T-helper 17 cell (primary cell): ENCODE measurements at places on chromosomes 5 and 9. TPM values are rescaled to one million over a fixed set of nuclear protein-coding genes. Genes with fewer than 3 reads are reported as not detected.

The FBXL7 gene
- total RNA-seq = not detected

The SPATA31C1 gene
- total RNA-seq = not detected

The KLHL3 gene
- total RNA-seq = 24.6 TPM

DNA sequence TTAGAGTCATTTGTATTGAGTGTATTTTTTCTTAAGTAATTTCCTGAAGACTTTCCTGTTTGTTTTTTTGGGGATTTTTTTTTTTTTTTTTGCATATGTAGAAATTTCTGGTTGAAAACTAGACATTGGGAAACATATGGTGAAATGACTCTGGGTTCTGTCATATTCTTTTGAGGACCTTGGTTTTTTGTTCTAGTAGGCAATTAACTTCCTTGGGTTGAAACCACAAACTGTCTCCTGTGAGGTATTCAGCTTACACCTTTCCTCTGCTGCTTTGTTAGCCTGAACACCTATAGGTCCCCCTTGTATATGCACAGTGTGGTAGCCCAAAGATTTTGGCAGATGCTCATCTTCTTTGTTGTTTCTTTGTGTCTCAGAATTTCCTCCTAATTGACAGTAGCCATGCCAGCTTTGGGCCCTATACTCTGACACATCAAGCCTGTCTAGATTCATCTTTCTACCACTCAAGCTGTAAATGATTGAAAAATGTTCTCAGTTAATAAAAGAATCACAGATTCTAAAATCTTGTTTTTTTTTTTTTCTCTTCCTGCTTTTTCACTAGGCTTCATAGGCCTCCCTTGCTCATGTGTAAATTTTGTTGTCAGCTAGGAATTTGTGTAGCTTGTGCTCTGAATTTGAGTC, 140.6 kb downstream of the COMMD10 start:
- DNase-seq = no peak
- H3K27me3 ChIP-seq = no peaks in the 10 kb centered on the region
- peaks cover 2% of the 10 kb centered on the region for H3K36me3 ChIP-seq
- H3K27ac ChIP-seq = no peak overlapping the region

DNA sequence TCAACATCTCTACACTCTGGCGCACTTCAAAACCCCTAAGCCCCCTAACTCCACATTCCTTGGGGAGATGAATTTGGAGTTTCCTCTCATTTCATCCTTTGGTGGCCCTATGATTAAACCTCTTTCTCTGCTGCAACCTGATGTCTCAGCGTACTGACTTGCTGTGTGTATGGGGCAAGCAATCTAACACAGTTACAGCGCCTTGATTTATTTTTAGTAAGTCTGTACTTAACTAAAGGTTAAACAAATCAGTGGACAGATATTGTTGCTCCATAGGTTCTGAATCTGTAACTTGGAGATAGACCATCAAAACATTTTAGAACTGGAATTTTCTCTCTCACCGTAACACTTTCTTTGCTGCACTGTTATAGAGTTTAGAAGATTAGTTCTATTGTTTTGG, 452.8 kb downstream of the IRX1 start:
- no peak overlapping the region for H3K4me3 ChIP-seq
- no peak overlapping the region for H3K27ac ChIP-seq
- H3K27me3 ChIP-seq = no peaks in the 10 kb centered on the region
- no peaks in the 10 kb centered on the region for H3K36me3 ChIP-seq
- no peaks in the 10 kb centered on the region for H3K4me1 ChIP-seq

DNA sequence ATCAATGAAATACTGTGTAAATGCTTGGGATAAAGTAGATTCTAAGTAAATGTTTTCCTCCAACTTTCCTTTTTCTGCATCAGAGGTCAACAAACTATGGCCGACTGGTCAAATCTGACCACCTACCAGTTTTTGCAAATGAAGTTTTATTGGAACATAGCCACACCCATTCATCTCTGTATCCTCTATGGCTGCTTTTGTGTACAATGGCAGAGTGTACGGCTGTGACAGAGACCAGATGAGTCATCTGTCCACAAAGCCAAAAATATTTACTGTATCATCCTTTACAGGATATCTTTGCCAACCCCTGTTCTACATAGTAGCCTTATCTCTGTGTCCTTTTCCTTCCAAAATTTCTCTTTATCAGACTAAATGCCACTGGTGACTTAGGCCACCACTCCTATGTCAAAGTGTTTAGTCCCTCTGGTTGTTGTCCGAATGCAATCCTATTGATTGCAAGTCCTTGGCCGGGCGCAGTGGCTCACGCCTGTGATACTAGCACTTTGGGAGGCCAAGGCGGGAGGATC, 218.4 kb upstream of the KLF4 start:
- DNase-seq = no peak
- H3K4me1 ChIP-seq = no peaks in the 10 kb centered on the region
- H3K27ac ChIP-seq = no peak overlapping the region
- no peaks in the 10 kb centered on the region for H3K36me3 ChIP-seq
- H3K27me3 ChIP-seq = no peaks in the 10 kb centered on the region
- H3K4me3 ChIP-seq = no peak overlapping the region

GRCh38 chr5:96483878-96484277, 50.8 kb upstream of the PCSK1 start:
- no peak overlapping the region for H3K4me3 ChIP-seq
- no peaks in the 10 kb centered on the region for H3K36me3 ChIP-seq
- H3K4me1 ChIP-seq = no peaks in the 10 kb centered on the region

GRCh38 chr9:1591310-1591709, 423.8 kb upstream of the SMARCA2 start:
- H3K36me3 ChIP-seq = peaks cover 4% of the 10 kb centered on the region
- peaks cover 22% of the 10 kb centered on the region for H3K27me3 ChIP-seq
- no peak overlapping the region for H3K27ac ChIP-seq
- no peak overlapping the region for H3K4me3 ChIP-seq
- no peaks in the 10 kb centered on the region for H3K4me1 ChIP-seq

- H3K4me1 ChIP-seq = peaks cover 32% of the 10 kb centered on the region
- H3K27me3 ChIP-seq = peaks cover 10% of the 10 kb centered on the region
- peak overlapping the region; percentile 90 for H3K27ac ChIP-seq
These were observed 89.3 kb downstream of the NTRK2 start for GRCh38 chr9:84758817-84759216.
